ENCODE measurements at places on chromosomes 7 and 10. TPM values are rescaled to one million over a fixed set of nuclear protein-coding genes. Genes with fewer than 3 reads are reported as not detected.

The DNAJC30 gene
- 11.1 TPM for total RNA-seq

The MAGI2 gene
- total RNA-seq, result 5.4 TPM

The DKK1 gene
- total RNA-seq, result 563 TPM

The RSPH10B gene
- 0.26 TPM for total RNA-seq

The ZNF3 gene
- total RNA-seq, result 32.9 TPM

The GTF2IRD1 gene
- 54.0 TPM for total RNA-seq

The AEBP1 gene
- total RNA-seq, result 0.62 TPM

The OPN4 gene
- not detected for total RNA-seq

The OR13A1 gene
- total RNA-seq, result not detected

The TMEM176B gene
- total RNA-seq, result 0.31 TPM

The SYNPO2L gene
- not detected for total RNA-seq

The TFR2 gene
- 9.1 TPM for total RNA-seq

The CTNNA3 gene
- 0.85 TPM for total RNA-seq

The SCD gene
- total RNA-seq, result 1,345 TPM

The NPC1L1 gene
- total RNA-seq, result not detected

The GRID2IP gene
- total RNA-seq, result 0.13 TPM

The AKR1B15 gene
- not detected for total RNA-seq
